ENCODE measurements at places on chromosomes 12 and 14.

- DNase-seq, result no peak
Measured at GRCh38 chr14:22908601-22909000, 10.3 kb downstream of the RBM23 start.

GRCh38 chr12:26011099-26011498 is 52.6 kb downstream of the RASSF8 start:
- DNase-seq, result no peak

DNA sequence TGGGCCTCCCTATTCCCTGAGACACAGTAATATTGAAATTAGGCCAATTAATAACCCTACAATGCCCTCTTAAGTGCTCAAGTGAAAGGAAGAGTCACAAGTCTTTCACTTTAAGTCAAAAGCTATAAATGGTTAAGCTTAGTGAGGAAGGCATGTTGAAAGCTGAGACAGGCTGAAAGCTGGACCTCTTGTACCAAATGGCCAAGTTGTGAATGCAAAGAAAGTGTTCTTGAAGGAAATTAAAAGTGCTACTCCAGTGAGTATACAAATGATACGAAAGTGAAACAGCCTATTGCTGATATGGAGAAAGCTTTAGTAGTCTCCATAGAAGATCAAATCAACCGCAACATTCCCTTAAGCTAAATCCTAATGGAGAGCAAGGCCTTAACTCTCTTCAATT is 140.8 kb downstream of the PTCSC3 start:
- DNase-seq, result no peak

DNA sequence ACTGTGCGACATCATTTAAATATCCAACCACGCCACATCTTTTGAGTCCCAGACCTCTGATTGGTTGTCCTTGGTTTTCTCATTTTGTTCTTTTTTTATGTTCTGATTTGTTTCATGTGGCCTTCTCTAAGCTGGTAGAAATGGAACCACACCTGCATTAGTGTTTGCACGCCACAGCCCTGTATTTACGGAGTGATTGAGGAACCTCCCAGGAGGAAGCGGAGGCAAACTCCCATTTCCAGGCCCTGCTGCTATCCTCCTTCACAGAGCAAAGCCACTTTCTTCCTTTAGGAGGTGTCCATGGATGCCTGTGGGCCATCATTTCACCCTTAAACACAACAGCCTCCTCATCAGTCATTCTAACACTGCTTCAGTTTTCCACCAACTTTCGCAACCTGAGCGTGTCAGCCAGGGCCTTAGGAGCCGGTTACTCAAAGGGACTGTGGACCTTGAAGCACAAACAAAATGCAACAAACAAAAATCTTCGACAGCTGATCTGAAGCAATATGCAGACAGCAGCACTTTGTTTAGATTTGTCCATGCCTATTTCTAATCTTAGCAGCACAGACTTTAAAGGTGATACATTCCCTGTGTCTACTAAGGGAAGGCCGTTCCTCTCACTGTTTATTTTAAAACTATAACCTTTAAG is 1258.1 kb upstream of the TMEM132C start:
- DNase-seq, result no peak

Data from hematopoietic multipotent progenitor cell treated with erythropoietin and hydrocortisone succinate and interleukin-3 and kit ligand, for 17 days (in vitro differentiated cells).